ENCODE measurements at places on chromosomes 3 and 15. TPM values are rescaled to one million over a fixed set of nuclear protein-coding genes. Genes with fewer than 3 reads are reported as not detected.

The SYNPR gene
- not detected for total RNA-seq

The ITGA11 gene
- not detected for total RNA-seq

The ADCY5 gene
- not detected for total RNA-seq

The NECTIN3 gene
- 14.9 TPM for total RNA-seq

The COLQ gene
- under 0.01 TPM for total RNA-seq

The CACNA2D3 gene
- not detected for total RNA-seq

The AP3B2 gene
- total RNA-seq = not detected

The CCR8 gene
- total RNA-seq = not detected

The SELENOS gene
- 97.4 TPM for total RNA-seq

The C3orf22 gene
- total RNA-seq = not detected

The TMEM108 gene
- not detected for total RNA-seq

The KAT2B gene
- total RNA-seq = 3.4 TPM

The SACM1L gene
- total RNA-seq = 22.2 TPM

The GASK1A gene
- 0.48 TPM for total RNA-seq

The HESX1 gene
- not detected for total RNA-seq

The CKMT1B gene
- 11.8 TPM for total RNA-seq

The PAQR9 gene
- total RNA-seq = not detected

The EIF3J gene
- total RNA-seq = 55.4 TPM

The OXTR gene
- total RNA-seq = 1.7 TPM

The MAP6D1 gene
- 2.1 TPM for total RNA-seq

The PHLDB2 gene
- 93.7 TPM for total RNA-seq

The CCDC9B gene
- 36.4 TPM for total RNA-seq

The SLC12A1 gene
- not detected for total RNA-seq

The GOLGA6B gene
- total RNA-seq = not detected

The MASP1 gene
- not detected for total RNA-seq

The ARHGEF26 gene
- total RNA-seq = 0.24 TPM

The HRG gene
- not detected for total RNA-seq

The FGD5 gene
- under 0.01 TPM for total RNA-seq

The RCN2 gene
- total RNA-seq = 26.3 TPM

The FBXL22 gene
- not detected for total RNA-seq

The ATP13A5 gene
- total RNA-seq = not detected

The NR1I2 gene
- total RNA-seq = not detected

The OPA1 gene
- 64.3 TPM for total RNA-seq

The NFKBIZ gene
- 120 TPM for total RNA-seq

The SCG5 gene
- total RNA-seq = 1.7 TPM

Data from tracheal epithelial cell (primary cell).